ENCODE measurements at places on chromosomes 2 and 18.

DNA sequence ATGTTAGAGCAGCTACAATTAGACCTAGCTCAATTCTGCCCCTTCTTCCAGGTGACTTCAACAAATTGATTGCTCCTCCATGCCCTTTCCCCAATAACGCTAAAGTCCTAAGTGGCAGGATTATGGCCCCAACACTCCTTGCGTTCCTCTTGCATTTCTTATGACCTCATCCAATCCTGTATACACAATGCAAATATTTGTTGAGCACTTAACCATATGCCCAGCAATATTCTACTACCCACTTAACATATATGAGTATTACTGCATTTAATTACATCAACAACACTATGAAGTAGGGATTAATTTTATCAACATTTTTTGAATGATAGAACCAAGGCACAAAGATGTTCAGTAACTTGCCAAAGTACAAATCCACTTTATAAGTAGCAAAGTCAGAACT is 54.2 kb upstream of the ACVR2A start:
- no peak for DNase-seq

DNA sequence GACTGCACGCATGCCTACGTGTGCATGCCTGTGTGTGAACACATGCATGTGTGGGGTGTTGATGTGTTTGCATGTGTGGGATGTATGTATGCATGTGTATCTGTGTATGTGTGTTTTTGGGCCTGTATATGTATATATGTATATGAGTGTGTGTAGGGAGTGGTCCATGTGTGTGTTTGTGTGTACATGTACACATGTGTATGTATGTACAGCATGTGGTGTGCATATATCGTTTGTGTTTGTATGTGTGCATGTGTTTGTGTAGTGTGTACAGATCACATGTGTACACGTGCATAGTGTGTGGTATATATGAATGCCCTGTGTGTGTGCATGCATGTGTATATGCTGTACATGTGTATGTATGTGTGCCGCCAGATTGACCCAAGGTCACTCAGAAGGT is 54.2 kb upstream of the ASB18 start:
- no peak for DNase-seq

- no peak for DNase-seq
Observed at GRCh38 chr2:119475857-119476244, 44.2 kb downstream of the TMEM37 start.

DNA sequence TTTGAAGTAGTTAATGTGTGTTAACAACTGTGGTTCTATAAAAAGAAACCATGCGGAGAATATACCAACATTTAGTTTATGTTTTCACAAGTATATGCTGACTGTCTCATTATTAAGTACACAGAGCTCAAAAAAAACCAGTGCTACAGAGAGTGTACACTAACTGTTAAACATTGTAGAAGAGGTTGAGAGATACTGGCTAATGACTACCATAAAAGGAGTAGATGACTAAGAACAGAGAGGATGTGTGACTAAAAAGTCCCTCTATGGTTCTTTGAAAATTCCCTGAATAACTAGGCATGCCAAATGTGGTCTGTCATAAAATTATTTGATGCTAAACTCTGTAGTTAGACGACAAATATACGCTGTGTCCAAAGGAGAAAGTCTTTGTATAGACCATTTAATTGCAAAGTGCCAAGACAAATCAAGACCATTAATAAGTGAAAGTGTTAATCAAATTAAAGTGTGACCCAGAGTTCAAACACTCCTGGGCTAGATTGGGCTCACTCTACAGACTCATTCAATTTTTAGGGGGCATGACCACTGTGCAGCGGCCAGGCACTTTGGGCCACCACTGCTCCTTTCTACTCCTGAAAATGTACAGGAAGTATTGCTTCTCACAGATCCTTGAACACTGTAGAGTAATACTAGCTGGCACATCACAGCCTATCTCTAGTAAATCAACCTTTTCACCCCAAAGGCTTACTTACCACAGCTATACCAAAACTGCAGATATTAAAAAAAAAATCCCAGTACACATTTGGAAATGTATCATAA is 45.1 kb upstream of the SERTAD2 start:
- DNase-seq: no peak

- DNase-seq: no peak
Observed at GRCh38 chr2:110718382-110718781, 14.0 kb upstream of the ACOXL start.

DNA sequence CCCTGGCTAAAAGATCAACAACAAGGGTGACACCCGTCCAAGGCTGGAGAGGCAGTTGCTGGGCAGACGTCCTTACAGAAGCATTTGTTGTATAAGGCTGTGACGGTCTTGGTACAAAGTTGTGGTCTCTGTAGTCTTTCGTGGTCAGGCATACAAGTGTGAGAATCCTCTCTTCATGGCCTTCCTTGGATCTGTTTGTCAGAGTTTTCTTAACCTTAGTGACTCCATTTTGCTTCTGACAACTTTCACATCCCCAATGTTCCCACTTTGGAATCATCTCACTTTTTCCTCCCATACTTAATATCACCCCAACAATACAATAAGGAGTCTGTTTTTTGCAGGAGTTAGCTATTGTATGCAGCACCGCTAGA is 72.7 kb upstream of the ZCCHC2 start:
- DNase-seq: no peak

DNA sequence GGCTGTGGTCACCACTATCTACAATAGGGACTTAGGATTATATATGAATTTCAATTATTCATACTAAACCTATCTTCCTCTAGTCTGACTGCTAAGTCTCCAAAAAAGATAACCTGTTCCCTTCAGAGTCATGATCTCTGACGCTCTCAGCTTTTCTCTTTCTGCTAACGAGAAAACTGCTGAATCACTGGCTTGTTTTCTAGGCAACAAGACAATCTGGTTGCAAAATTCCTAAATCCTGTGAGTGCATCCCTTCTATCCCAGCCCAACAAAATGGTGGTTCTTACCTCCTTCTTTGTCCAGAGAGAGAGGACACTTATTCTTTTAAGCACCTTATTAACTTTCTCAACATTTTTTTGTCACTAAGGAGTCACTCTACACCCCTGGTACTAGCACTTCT is 312.3 kb upstream of the PKDCC start:
- DNase-seq: no peak

- DNase-seq: no peak
Observed at GRCh38 chr2:80303006-80303908, 1.3 kb downstream of the LRRTM1 start.

GRCh38 chr18:69703461-69703860 is 244.2 kb downstream of the CD226 start:
- no peak for DNase-seq

DNA sequence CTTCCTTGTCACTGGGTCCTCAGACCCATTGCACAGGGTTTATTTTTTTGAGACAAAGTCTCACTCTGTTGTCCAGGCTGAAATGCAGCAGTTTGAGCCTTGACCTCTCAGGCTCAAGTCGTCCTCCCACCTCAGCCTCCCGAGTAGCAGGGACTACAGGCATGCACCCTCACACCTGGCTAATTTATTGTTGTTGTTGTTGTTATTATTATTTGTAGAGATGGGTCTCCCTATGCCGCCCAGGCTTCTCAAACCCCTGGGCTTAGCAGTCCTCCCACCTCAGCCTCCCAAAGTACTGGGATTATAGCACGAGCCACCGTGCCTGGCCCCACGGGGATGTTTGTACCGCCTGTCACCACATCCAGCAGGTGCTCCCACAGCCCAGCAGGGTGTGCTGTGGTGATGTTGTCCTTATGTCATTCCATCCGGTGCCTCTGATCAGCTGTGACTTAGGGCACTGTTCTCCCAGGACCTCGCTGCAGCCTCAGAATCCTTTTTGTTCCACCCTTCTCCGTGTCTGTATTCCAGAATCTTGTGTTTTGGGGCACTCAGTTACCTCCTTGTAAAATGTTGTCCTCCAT is 182.3 kb downstream of the INO80D start:
- no peak for DNase-seq

Measured in stimulated activated CD4-positive, alpha-beta T cell treated with anti-CD3 and anti-CD28 coated beads, TNF-alpha, amount 100 ng/mL, for 48 hours (primary cell).